ENCODE measurements at places on chromosomes 6 and 20. TPM values are rescaled to one million over a fixed set of nuclear protein-coding genes. Genes with fewer than 3 reads are reported as not detected.

PLCB4 gene
- 2.0 TPM for total RNA-seq

ID4 gene
- total RNA-seq = 10.2 TPM

FOXA2 gene
- under 0.01 TPM for total RNA-seq

PNPLA1 gene
- under 0.01 TPM for total RNA-seq

LGSN gene
- total RNA-seq = under 0.01 TPM

PRDM13 gene
- not detected for total RNA-seq
